ENCODE measurements at places on chromosomes 1 and 21.

DNA sequence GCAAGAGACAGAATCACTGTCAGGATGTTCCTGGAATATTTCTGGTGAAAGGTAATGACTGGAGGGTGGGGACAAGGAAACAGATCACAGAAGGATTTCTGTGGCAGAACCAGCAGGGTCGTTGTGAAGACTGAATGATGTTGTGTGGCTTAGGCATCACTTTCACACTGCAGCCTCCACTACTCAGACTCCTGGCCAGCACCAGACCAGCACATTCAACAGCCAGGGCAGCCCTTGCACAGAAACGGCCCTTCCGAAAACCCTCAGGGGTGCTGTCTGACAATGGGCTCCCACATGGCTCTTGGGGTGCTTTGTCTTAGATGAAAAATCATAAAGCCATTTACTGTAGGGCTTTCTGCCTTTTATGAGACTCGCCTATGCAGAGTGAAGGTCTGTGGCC lies 3.8 kb upstream of the RAB7B start:
- DNase-seq = no peak

DNA sequence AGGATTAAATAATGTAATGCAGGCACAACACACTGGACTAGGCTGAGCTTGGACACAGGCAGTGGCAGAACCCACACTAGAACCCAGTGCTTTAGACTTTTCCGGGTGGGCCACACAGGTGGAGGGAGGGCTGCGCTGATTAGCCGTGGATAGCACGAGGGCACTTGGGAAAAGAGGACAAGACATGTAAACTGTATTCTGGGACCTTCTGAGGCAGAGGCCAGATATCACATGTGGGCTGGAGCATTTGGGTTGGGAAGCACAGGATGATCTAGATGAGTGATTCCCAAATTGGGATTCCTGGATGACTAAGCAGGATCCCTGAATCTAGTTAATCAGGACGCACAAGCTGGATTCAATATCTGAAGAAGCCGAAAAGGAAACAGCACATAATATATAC lies 20.3 kb upstream of the A3GALT2 start:
- DNase-seq = no peak

DNA sequence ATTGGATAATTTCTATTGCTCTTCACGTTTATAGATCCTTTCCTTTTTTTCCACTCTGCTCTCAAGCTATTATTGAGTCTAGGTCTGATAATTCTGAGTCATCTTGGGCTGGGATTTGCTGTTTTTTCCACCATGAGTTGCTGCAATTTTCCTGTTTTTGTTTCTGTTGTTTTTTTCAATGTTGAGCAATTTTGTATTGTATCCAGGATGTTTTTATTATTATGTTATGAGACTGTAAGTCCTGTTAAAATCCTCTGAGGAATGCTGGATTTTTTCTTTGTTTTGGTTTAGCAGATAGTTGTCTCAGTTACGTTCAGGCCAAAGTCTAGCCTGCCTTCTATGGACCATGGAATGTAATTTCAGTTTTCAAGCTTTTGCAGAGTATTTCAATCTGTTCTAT lies 13.0 kb upstream of the SLC35A3 start:
- DNase-seq = no peak

- peak; percentile 75 for DNase-seq
Observed at GRCh38 chr1:60989749-60990713, 92.3 kb upstream of the NFIA start.

GRCh38 chr1:181354865-181355264 lies 128.5 kb upstream of the CACNA1E start:
- no peak for DNase-seq

DNA sequence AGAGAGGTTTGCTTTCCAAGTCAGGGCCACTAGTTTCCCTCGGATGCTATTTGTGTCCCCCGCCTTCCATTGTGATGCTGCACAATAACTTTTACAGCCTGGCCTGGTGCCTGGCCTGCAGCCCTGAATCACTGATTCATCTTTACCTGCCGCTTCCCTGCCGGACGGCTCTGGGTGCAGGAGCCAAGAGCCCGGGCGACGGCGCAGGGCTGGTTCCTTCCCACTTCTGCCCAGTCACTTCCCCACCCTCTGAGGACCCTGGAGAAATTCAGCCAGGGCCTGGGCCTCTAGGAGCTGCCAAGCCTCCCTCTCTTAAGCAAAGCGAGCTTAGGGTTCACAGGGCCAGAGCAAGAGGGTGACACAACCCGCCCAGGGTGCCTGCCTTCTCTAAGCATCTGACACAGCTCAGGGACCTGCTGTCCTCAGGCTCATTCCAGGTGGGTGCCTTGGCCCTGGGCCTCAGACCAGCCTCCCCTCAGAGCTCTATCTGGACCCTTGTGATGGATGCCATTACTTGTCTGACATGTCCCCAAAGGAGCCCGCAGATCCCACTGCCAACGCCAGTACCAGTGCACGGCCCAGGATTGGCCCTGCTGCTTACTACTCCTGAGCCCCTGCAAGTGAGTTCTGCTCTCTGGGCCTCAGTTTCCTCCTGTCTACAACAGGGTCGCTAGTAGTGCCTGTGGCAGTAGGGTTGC lies 381.0 kb upstream of the VAMP3 start:
- no peak for DNase-seq

- DNase-seq = no peak
Observed at GRCh38 chr1:3028531-3029282, 7.4 kb downstream of the ACTRT2 start.

- no peak for DNase-seq
Observed at GRCh38 chr21:39220150-39220549, 36.9 kb upstream of the PSMG1 start.

DNA sequence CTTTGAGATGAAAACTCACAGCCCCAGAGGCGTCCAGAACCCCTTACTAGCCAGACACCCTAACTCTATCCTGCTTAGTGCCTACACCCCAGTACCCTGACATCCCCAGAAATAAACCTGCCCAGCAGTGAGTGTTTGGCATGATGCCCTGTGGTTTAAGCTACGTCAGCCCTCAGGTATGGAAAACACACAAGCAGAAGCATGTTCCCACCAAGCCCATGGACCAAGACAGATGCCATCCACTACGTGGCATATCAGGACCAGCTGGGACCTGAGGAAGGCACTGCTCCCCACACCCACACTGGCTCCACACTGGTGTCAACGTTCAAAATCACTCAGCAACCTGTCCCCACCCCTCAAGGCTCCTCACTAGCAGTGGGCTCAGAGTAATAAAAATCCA lies 116.4 kb downstream of the SYT2 start:
- DNase-seq = no peak

DNA sequence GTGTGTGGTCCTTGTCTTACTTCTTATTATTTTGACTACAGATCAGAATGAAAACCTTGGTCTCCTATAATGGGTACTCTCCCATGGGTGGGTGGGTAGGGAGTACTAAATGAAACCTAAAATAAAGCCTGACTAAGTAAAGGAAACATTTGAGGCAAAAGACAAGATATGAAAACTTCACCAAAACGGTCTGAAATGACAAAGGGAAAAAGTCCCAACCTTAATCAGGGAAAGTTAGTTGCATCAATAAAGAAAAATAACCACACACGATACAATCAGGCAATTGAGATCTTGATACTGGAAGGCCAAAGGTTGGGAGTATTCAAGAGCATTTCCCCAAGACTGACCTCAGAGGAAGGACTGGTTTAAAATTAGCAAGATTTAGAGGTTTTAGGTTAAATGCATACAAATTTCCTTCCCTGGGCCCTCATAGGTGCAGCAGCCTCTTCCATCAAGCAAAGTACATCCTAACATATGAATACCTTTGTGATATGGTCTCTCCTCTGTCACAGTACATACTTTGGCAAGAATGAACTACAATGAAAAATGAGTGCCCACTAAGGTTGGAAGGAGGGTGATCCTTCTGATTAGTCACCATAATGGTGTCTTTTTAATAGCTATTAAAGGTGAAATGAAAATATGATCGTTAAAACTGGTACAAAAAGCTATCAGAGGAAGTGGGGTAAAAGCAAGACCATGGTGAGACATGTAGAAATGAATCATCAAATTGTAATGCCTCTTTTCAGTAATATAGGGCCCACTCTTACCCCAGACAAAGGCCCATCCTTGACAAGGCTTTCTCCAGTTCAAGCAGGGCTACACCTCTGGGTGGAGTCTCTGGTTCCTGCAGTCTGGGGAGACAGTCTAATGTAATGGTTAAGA lies 15.3 kb upstream of the TNFSF4 start:
- DNase-seq = no peak

- DNase-seq = no peak
Observed at GRCh38 chr21:14768042-14768441, 221.9 kb upstream of the SAMSN1 start.
